Aorta (tissue), 5 donors: ENCODE measurements at places on chromosomes 1 and 21. TPM values are rescaled to one million over a fixed set of nuclear protein-coding genes. Genes with fewer than 3 reads are reported as not detected.

- no peaks in the 10 kb centered on the region for H3K4me1 ChIP-seq
- no peaks in the 10 kb centered on the region for H3K36me3 ChIP-seq
- no peak overlapping the region for H3K27ac ChIP-seq
- no peaks in the 10 kb centered on the region for H3K27me3 ChIP-seq
- H3K4me3 ChIP-seq, result no peak overlapping the region
- no peak for DNase-seq
Measured at GRCh38 chr1:199265319-199265718, 626.5 kb downstream of the PTPRC start.

DNA sequence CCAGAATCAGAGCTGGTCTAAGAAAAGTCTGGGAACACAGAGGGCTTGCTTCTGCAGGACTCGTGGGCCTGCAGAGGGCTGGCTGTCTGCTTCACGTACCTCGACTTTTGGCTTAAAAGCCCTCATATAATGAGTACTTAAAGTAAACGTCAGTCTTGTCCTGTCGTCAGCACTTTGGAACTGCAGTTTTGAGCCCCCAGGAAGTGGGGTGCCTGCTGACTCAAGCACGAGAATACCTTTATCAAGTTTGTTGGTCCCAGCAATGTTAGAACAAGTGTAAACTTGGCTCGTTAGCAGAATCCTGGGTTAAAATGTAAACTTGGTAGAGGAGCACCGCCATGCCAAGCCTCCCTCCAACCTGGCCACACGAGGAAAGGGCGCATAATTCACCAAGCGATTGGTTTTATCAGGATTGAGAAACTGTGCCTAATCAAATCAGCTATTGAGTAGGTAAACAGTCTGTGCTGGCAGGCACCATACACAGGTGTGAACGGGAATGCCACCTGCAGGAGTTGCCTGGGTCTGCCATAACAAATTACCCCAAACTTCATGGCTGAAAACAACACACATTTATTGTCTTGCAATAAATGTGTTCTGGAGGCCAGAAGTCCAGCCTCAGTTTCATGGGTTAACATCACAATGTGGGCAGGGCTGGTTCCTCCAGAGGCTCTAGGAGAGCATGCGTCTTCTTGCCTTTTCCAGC, 45.0 kb upstream of the FHAD1 start:
- no peaks in the 10 kb centered on the region for H3K27me3 ChIP-seq
- H3K4me3 ChIP-seq, result no peak overlapping the region
- no peak overlapping the region for H3K27ac ChIP-seq
- no peaks in the 10 kb centered on the region for H3K36me3 ChIP-seq

DNA sequence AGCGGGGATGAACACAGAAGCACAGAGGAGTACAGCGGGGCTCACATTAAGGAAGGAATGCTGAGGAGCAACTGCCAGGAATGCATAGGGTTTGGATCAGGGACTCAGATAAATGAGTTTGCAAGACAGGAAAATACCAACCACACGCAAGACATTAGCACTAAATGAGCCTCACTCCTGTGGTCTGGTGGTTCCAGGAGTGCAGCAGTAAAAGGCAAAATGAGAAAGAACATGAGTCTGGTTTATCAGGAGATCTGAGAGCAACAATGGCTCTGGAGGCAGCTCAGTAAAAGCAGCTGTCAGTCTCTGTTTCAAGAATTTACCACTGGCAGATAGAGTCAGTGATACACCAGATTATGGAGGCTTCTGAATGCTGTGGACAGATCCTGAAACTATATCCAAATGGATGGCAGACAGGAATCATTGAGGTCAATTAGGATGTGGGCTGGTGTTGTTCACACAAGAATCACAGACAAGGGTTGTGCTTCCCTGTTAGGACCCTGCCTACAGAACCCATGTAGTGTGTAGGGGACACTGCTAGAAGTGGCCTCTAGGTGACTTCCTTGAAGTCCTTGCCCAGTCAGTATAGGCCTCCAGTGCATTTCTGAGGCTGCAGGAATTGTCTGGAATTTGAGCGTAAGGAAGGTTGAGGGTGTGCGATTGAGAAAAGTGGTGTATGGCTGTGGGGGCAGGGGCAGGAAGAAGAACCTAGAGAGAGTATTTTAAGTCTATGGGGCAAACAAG, 50.3 kb downstream of the CASQ2 start:
- H3K27ac ChIP-seq, result no peak overlapping the region
- no peaks in the 10 kb centered on the region for H3K27me3 ChIP-seq
- H3K36me3 ChIP-seq, result no peaks in the 10 kb centered on the region
- no peaks in the 10 kb centered on the region for H3K4me1 ChIP-seq
- no peak overlapping the region for H3K4me3 ChIP-seq
- DNase-seq, result no peak

DNA sequence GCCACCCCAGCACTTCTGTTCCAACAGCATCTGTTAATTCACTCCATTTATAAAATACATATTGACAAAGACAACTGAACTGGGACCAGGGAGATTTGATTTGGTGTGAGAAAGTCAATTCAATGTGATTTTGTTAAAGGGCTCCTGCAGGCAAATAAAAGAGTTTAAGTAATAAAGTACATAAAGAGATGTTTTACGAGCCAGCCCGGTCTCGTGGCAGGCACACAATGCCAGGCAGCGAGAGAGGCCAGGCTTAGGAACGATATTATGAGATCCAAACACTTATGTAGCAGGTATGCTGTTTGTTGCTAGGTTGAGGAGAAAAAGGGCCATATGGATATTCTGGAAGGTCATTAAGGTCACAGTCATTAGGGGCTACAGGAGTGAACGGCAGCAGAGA, 227.1 kb downstream of the KCTD3 start:
- H3K27me3 ChIP-seq, result no peaks in the 10 kb centered on the region
- no peaks in the 10 kb centered on the region for H3K4me1 ChIP-seq
- no peak for DNase-seq
- no peak overlapping the region for H3K27ac ChIP-seq

GRCh38 chr1:199959775-199960110, 67.8 kb upstream of the NR5A2 start:
- no peaks in the 10 kb centered on the region for H3K27me3 ChIP-seq
- no peak for DNase-seq
- H3K4me1 ChIP-seq, result no peaks in the 10 kb centered on the region
- H3K36me3 ChIP-seq, result no peaks in the 10 kb centered on the region
- no peak overlapping the region for H3K27ac ChIP-seq
- no peak overlapping the region for H3K4me3 ChIP-seq

- H3K36me3 ChIP-seq, result no peaks in the 10 kb centered on the region
- no peak for DNase-seq
- H3K4me1 ChIP-seq, result no peaks in the 10 kb centered on the region
Measured at GRCh38 chr1:178362747-178363146, 134.0 kb downstream of the CLEC20A start.

DNA sequence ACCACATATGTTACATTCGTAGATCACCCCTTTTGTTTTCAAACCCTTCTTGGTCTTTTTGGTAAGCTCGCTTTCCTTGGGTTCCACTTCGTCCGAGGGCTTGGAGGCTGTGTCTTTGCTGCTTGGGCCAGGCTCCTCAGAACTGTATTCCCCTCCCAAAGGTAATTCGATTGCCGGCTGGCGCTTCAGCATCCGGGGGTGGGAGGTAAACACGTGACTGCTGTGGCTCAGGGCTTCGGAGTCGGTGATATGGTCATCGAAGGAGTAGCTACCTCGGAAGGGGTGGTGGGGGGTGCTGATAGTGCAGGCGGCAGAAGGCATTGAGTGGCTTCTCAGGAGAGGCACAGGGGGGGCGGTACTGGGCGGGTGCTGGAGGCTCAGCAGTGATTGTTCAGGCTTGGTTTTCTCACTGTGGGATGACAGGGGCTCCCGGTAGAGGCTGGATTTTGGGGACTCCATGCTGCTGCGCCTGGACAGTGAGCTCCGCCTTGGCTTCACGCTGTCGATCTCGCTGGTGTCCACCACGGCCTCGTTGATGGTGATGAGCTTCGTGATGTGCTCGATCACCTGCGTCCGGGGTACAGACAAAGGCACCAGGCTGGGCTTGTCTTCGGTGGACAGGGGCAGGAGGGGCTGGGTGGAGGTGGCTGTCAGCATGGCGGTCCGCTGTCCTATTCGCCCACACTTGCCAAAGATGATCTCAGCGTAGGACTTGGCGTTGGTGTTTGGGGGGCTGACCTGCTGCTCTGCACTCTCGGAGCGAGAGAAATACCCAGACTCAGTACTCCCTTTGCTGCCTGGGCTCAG, 98.6 kb upstream of the EDN2 start:
- no peak for DNase-seq
- H3K36me3 ChIP-seq, result no peaks in the 10 kb centered on the region
- H3K27ac ChIP-seq, result no peak overlapping the region
- H3K4me3 ChIP-seq, result no peak overlapping the region
- no peaks in the 10 kb centered on the region for H3K27me3 ChIP-seq

The CACHD1 gene
- 26.5 TPM for total RNA-seq

The MTMR11 gene
- total RNA-seq, result 42.3 TPM

The SGIP1 gene
- total RNA-seq, result 73.2 TPM
